ENCODE measurements at places on chromosomes 3 and 15.

DNA sequence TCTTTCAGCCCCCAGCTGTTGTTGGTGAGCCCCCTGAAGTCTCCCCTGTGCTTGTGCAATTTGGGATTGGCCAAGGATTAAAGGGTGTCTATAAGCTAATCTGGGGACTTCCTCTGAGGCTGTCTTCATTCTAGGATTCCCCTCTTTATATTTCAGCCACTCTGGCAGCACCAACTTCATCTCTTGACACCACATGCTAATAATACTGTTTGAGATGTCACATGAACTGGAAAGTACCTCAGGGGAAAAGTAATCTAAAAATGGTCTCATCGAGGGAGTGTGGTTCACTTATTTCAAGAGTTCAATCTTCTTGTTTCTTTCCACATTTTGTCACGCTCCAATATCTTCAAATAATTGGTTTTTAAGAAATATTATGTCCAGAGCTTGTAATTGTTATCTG lies 279.2 kb upstream of the TMC3 start:
- no peak for DNase-seq

GRCh38 chr3:112736805-112737566 lies 96.0 kb upstream of the CCDC80 start:
- DNase-seq = no peak

DNA sequence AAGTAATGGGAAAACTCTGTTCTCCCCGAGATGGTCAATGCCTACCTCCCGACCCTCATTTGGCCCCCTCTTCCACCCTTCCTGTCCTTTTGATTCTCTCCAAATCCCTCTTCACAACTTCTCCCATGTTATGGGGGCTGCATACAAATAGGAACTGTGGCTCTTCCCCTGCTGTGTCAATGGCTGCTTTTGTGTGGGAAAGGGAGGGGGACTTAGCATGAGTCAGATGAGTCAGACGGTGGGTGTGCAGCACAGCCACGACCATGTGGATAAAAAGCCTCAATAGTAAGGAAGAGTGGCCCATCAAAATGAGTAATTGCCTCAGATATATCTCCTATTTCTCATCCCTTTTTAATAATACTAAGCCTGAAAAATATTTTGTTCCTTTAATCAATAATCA lies 31.9 kb downstream of the SPATA16 start:
- DNase-seq = no peak

DNA sequence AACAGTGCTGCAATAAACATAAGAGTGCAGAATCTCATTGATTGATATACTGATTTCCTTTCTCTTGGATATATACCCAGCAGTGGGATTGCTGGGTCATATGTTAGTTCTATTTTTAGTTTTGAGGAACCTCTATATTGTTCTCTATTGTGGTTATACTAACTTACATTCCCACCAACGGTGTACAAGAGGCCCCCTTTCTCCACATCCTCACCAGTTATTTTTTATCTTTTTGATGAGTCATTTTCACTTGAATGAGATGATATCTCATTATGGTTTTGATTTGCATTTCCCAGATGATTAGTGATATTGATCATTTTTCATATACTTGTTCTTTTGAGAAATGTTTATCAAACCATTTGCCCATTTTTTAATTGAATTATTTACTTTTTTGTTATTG lies 12.4 kb upstream of the IREB2 start:
- DNase-seq = no peak

DNA sequence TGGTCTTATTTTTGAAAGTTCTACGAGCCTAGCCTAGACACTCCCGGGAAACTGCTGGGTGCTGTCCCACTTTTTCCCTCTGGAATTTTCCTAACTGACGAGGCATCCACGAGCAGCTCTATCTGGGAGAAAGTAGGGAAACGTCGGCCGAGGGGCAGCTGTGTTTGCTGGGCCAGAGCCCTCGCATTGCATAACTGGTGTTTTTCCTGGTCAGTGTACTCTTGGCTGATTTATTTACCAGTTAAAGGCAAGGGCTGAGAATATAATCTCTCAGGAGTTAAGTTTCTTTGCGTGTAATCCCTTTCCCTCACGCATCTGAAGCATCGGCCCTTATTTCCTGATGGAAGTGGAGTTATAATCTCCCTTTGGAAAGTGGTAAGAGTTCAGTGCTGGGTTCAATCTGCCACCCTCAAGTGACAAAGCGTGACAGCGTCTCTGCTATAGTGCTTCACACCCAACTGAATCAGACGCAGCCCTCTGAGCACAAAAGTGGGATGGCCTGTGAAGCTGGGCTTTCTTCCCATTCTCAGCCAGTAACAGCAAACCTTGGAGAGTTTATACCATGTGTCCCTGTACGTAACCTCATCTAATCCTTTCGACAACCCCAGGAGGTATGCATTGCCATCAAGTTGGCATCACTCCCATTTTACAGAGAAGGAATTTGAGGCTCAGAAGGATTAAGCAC lies 311.5 kb downstream of the RORA start:
- no peak for DNase-seq

DNA sequence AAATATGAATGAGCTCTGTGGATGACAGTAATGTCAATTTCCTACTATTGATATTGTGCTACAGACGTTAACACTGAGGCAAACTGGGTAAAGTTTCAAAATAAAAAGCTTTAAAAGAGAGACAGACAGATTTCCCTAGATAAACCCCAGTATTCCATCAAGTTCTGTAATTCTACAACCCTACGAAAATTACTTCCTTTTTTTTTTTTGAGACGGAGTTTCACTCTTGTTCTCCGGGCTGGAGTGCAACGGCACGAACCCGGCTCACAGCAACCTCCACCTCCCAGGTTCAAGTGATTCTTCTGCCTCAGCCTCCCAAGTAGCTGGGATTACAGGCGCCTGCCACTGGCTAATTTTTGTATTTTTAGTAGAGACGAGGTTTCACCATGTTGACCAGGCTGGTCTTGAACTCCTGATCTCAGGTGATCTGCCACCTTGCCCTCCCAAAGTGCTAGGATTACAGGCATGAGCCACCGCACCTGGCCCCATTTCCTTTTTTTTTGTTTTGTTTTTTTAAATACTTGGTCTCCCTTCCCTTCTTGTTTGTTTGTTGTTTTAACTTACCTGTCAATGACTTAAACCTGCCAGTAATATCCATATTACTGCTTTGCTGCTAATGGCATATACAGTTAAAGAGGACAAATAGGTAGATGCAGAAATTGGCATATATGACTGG lies 57.2 kb downstream of the CBLB start:
- no peak for DNase-seq

DNA sequence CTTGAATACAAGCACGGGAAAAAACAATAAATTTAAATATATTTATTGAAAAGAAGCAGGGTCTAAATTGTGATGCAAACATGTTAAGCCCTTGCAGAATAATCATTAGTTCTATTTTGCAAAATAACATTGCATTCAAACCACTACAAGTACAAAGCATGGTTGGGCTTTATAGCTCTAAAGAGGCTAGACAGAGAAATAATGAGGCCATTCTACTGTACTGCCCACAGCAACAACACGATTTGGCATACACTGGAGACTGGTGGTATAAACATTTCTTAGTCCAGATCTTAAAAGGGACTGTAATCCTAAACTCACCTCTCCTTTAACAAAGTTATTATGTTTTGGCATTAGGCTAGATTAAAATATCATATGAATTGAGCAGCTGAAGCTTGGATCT lies 204.3 kb upstream of the LRIG1 start:
- DNase-seq = no peak

DNA sequence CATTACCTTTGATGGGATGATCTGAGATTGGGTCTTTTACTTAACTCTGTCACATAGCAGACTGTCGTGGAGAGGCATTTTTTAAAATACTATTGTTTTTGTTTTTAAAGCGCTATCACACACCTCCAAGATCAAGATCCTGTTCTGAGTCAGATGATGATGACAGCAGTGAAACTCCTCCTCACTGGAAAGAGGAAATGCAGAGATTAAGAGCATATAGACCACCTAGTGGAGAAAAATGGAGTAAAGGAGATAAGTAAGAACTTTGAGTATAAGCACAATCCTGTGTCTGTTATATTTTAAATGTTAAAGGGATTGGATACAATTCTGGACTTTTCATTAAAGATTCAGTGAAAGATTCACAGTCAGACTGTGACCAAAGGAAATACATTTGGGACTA lies 18.4 kb upstream of the ZBTB47 start:
- no peak for DNase-seq

DNA sequence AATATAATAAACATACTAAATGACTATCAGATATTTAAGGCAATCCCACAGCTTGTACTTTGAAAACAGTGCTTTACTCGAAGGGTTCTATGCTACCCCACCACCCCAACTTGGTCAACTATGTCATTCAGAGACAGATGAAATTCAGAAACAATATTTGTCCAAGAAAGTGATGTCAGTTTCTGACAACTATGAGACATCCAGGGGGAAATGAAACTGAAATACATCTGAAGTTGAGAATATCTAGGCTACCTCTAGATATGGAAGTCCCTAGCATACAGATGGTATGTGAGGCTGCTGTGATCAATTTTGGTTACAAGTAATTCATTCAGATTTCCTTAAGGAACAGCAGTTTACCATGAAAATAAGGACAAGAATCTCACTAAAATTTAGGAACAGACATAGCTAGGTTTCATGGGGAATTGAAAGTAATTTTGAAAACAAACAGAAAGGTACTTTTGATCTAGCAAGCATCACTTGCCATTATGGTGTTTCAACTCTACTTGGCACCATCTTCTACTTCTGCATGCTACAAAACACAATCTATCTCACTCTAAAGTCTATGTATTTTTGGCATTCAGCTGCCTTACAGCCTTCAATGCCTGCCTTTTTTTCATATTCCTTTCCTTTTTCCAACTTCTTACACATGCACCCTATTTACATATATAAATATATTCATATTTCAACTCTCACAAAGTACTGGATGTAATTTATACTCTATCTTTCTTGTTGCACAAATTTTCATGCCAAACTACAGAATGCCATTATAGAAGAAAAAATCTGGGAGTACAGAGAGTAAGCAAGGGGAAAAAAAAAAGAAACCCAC lies 21.7 kb downstream of the ATG3 start:
- no peak for DNase-seq

GRCh38 chr3:178056868-178057267 lies 479.4 kb upstream of the KCNMB2 start:
- no peak for DNase-seq

GRCh38 chr3:183178833-183179549 lies 16.5 kb upstream of the LAMP3 start:
- peak; percentile 19 for DNase-seq

GRCh38 chr3:28089527-28089897 lies 151.9 kb upstream of the CMC1 start:
- no peak for DNase-seq

GRCh38 chr15:79863886-79864285 lies 32.9 kb downstream of the MTHFS start:
- no peak for DNase-seq

GRCh38 chr3:53544357-53544756 lies 49.9 kb downstream of the CACNA1D start:
- no peak for DNase-seq

- DNase-seq = no peak
These were observed at the start of gene BOC for GRCh38 chr3:113211330-113212149. TSS of gene BOC (plus strand) at chr3:113211557. CDS start at chr3:113249803, 38,246 bp downstream.

- no peak for DNase-seq
These were observed 143.6 kb upstream of the SLC6A11 start for GRCh38 chr3:10672422-10672821.

DNA sequence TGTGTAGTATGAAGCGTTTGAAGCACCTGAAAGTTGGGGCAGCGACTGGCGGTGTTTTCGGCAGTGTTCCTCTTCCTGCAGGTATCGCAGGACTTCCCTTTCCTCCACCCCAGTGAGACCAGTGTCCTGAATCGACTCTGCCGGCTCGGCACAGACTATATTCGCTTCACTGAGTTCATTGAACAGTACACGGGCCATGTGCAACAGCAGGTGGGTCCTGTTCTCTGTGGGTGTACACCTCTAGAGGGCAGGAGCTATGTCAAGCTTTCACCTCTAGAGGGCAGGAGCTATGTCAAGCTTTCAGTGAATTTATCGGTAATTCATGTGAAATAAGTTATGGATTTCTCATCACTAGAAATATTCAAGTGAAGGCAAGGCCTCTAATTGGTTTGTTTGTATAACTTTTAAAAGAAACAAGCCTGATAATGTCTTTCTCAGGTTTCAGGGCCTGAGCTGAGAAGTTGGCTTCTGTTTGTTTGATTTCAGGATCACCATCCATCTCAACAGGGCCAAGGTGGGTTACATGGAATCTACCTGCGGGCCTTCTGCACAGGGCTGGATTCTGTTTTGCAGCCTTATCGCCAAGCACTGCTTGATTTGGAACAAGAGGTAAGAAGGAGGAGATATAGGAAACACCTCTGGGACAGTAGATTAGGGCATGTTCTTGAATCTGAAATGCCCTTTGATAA lies 5.3 kb downstream of the TUBGCP4 start:
- peak; percentile 18 for DNase-seq

GRCh38 chr3:24192469-24193056 lies 247.5 kb downstream of the NR1D2 start:
- DNase-seq = no peak

DNA sequence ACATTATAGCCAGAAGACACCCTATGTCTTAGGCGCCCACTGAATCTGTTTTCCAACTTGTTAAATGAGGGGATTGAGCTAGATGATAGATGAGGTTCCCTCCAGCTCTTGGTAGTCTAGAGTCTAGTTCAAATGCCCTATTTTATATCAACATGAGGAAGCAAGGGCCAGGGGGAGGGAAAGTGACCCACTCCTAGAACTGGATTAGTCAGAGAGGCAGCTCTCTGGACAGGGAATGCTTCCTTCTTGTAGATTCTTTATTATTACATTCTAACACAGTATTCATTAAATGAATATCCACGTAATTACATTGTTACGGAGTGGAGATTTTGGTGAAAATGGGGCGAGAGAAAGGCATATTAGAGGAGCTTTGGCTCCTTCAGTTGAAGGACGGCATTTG lies 89.5 kb downstream of the RAD18 start:
- DNase-seq = no peak

DNA sequence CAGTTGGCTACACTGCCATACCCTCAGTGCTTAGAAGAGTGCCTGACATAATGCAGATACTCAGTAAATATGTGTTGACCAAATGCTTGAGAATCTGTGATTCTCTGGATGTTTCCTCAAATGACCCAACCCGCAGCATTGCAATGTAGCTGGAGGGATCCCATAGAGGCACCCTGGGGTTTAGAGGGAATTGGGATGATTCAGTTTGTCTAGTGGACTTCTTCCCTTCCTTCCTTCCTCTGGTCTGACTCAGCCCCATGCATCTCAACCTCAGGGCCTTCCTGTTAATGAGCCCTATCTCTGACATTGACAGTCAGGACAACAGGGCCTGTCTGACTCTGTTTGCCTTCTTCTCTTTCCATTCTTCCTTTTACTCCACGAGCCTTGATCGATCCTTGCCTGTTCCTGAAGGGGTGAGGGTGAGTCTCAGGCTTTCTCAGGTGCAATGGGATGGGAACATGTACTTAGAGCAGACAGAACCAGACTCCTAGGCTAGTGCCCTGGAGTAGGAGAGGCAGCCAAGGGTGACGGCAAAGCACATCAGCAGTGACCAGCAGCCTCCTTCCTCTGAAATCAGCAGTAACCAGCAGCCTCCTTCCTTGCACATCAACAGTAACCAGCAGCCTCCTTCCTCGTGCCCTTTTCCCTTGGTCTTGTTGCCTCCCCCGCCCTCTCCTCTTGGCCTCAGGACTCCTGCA lies 78.2 kb downstream of the DGKG start:
- no peak for DNase-seq

All from NCI-H524 treated with DMSO at 0.1 percent for 48 hours (cell line).